ENCODE measurements at places on chromosomes 5 and 9. TPM values are rescaled to one million over a fixed set of nuclear protein-coding genes. Genes with fewer than 3 reads are reported as not detected.

The GABRA6 gene
- not detected for total RNA-seq

The AK1 gene
- total RNA-seq, result 19.0 TPM

The FAM200C gene
- total RNA-seq, result 3.2 TPM

The PTGES gene
- total RNA-seq, result 0.90 TPM

The COL15A1 gene
- under 0.01 TPM for total RNA-seq

The TUSC1 gene
- 20.5 TPM for total RNA-seq

The PIP5K1B gene
- 2.9 TPM for total RNA-seq

The SV2C gene
- not detected for total RNA-seq

The FOXD4L6 gene
- total RNA-seq, result 0.13 TPM

The CARD6 gene
- total RNA-seq, result 7.8 TPM

The OGN gene
- total RNA-seq, result not detected

The TMEM232 gene
- 0.79 TPM for total RNA-seq

The PHF24 gene
- 0.26 TPM for total RNA-seq

The PCDHB13 gene
- total RNA-seq, result not detected

The NEUROG1 gene
- total RNA-seq, result not detected

The PCA3 gene
- not detected for total RNA-seq

The PCDHGC3 gene
- total RNA-seq, result 9.5 TPM

The PTPRD gene
- total RNA-seq, result 10.9 TPM

The ZDHHC12 gene
- 27.4 TPM for total RNA-seq

The SLC26A2 gene
- 1.8 TPM for total RNA-seq

Data from bronchial epithelial cell (primary cell).